Activated naive CD8-positive, alpha-beta T cell treated with anti-CD3 and anti-CD28 coated beads, Interleukin-2, amount 50 U/mL, for 16 hours (primary cell): ENCODE measurements at places on chromosomes 16 and 17.

GRCh38 chr16:85173981-85174751 is 61.9 kb upstream of the CIBAR2 start:
- no peak for DNase-seq

- no peak for DNase-seq
These were observed 7.4 kb upstream of the SCIMP start for GRCh38 chr17:5241861-5242671.

- no peak for DNase-seq
These were observed 63.2 kb upstream of the TRAP1 start for GRCh38 chr16:3780570-3780969.

DNA sequence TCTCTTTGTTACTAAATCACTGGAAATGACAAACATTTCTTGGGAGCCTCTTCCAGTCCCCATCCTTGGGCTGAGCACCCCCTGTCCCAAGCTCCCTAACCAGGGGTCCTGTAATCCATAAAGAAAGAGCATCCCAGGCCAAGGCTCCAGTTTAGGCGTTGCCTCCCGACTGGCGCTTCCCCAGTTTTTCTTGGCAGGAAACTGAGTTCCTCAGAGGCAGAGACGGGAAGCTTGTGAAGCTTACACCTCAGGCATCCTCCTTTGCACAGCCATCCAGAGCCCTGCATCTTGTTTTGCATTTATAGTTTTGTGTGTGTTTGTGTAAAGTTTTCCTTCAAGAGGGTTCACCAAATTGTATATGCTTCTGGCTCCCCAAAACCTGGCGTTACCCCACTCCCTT is 7.1 kb downstream of the COPZ2 start:
- DNase-seq: no peak

DNA sequence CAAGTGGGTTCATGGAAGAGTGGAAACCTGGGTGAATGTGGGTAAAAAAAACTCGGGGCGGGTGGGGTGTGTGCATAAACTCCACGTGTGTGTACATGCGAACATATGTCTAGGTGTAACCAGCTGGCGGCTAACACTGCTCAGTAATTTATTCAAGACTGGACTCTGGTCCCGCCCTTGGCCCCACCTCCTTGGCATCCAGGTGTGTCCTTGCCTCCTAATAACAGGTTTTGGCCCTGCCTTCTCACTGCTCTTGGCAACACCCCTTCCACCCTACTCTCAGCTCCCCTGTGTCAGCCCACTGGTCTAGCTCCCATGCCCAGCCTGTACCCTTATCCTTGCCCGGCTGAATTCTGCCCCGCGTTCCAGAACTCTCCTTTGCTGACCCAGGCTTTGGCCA is 8.3 kb downstream of the FLII start:
- no peak for DNase-seq

GRCh38 chr16:75593825-75594820 is 27.9 kb downstream of the GABARAPL2 start:
- DNase-seq: no peak

DNA sequence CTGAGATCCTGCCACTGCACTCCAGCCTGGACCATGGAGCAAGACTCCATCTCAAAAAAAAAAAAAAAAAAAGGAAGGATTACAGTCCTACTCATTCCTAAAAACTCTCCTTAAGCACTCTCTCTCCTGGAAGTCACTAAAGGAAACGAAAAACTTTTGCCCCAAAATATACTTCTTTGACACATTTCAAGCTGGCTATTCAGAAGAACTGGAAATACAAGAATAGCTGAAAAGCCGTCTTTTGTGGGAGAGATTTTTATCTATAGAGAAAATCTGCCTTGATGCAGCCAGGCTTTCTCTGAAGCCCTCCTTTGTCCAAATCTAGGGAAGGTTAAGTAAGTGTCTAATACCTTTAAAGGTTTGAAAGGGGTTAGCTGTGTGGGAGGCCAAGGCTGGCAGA is 16.9 kb upstream of the MARVELD3 start:
- no peak for DNase-seq

DNA sequence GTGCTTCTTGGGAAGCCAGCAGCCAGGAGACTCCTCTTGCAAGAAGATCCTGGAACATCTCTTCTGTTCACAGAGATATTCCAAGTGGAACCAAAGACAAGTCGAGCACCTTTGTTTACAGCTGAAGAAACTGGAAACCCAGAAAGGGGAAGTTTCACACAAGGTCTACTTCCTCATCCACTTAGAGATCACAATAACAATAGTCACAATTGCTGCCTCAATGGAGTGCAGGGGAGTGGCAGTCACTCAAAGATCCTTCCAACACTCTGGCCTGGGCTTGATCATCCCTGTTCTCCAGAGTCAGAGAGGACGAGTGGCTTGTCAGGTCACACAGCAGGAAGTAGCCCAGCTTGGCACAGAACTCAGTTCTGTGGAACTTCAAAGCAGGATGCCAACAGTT is 46.9 kb upstream of the SIAH1 start:
- no peak for DNase-seq

- no peak for DNase-seq
These were observed 2.8 kb upstream of the ATXN2L start for GRCh38 chr16:28820016-28820415.

- DNase-seq: no peak
These were observed 25.3 kb downstream of the CDIP1 start for GRCh38 chr16:4513086-4513860.

GRCh38 chr17:4902540-4902939 is 358 bp downstream of the CHRNE start:
- no peak for DNase-seq

DNA sequence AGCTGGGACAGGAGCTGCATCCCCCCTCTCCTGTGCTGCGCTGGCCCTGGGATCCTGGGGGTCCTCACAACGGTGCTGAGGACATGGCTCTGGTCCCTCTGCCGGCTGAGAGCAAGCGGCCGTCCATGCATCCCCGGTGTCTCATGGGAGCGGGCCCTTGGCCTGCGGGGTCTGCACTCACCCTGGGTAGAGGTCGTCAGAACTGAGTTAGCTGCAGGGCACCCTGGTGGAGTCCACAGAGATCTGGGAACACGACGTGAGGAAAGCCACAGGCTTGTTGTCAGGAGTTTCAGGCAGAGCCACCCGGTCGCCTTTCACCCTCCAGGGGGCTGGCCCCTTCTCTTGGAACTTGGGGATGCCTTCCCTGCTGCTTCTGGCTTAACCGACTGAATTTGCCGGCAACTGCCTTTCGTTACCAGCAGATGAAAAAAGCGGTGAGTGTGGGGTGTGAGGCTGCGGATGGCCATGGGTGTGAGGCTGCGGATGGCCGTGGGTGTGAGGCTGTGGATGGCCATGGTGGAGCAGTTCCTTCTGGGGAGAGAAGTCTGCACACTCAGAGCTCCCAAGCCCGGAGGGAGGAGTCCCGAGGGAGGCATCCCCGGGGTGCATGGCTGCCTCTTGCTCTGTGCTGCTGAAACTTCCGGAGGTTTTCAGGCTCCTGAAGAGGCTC is 81.7 kb downstream of the LMF1 start:
- no peak for DNase-seq

GRCh38 chr17:21218101-21218500 is 4.1 kb upstream of the TMEM11 start:
- DNase-seq: no peak

GRCh38 chr16:55275167-55275566 is 48.8 kb upstream of the IRX6 start:
- no peak for DNase-seq

DNA sequence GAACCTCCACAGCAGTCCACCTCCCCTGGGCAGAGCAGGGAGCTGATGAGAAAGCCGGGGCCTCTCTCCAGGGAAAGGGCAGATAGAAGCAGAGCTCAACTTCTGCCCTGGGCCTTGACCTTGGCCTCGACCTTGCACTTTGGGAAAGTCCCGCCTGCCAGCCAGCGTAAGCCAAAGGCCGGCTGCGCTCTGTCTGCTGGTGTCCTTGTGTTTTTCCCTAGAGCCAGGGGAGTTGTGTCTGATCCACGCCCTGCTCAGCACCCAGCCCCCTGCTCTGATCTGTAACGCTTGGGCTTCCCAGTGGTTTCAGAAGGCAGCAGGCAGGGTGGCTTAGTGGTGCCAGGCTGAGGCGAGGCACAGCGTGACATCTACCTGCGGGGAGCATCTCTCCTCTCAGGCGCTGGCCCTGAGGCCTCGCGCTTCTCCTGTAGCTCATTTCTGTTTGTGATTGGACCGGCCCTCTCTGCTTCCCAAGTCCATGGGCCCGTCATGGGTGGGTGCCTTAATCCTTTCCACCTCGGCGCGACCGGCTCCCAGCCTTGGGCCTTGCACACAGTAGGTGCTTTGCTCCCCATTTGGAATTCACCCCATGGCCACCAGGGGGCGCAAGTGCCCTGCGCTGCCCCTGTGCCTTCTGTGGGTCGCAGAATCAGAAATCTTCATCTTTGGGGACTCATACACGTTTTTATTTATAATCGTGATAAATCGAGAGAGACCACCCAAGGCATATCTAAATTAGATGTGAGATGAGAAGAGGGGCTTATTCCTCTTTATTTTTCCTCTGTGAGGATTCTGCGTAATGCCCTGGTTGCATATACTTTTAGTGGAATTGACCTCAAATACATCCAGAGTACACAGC is 24.2 kb downstream of the SGSH start:
- DNase-seq: peak; percentile 11

- DNase-seq: no peak
These were observed 6.6 kb downstream of the PNMT start for GRCh38 chr17:39674702-39675389.

DNA sequence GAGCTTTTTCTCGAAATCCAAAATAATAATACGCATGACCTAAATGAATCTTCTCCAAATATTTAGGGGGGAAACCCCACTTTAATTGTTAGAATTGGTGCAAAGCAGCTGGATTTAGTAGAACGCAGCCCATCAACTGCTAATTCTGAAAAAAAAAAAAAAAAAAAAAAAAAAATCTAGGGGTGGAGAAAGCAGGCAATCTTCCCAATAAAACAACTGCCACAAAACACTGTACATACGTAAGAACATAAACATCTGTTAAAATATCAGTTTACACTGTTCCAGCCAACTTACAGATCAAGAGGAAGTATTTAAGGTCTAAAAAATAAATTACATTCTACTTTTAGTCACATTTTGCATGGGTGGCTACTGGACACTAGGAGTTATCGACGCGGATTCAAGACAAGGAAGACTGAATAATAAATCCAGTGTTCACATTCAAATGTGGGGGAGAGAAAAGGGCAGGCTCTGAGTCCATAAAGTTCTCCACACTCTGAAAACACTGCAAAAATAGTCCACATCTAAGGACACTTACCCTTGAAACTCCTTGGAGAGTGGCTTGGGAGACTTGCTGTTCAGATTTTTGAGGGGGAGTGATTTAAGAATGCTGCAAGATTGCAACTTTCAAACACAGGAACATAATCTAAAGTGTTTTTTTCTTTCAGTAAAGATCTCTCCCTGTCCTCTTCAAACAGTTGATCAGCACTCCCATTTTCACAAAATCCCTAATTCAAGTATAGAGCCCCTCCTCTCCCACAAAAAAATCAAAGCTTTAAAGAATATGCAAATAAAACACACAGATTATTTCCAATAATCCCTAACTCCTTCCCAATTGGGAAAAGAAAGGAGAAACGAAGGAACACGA is 1.3 kb downstream of the APPBP2 start:
- DNase-seq: no peak

GRCh38 chr17:70621566-70621965 is 452.2 kb downstream of the KCNJ2 start:
- no peak for DNase-seq

DNA sequence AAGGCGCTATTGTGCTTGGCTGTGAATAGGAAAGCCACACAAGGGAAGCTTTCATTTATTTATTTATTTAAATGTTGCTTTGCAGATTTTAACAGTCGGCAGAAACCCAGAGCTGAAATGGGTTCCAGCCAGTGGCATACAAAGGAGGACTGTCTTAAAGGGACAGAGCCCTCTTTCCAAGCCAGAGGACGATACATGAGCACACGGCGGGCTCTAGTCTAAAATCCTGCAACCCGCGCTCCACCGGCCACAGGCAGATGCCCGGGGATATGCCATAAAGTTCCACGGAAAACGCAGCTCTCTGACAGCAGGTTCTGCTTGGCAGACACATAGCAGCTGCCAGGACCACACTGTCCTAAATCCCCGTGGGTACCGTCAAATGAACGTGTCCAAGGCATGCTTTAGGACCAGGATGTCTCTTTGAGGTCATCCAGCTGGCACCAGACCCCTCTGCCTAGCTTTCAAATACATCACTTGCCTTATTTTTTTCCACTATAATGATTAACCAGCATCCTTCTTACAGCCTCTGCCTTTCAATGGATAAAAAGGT is 64.6 kb downstream of the CYTH1 start:
- DNase-seq: no peak

DNA sequence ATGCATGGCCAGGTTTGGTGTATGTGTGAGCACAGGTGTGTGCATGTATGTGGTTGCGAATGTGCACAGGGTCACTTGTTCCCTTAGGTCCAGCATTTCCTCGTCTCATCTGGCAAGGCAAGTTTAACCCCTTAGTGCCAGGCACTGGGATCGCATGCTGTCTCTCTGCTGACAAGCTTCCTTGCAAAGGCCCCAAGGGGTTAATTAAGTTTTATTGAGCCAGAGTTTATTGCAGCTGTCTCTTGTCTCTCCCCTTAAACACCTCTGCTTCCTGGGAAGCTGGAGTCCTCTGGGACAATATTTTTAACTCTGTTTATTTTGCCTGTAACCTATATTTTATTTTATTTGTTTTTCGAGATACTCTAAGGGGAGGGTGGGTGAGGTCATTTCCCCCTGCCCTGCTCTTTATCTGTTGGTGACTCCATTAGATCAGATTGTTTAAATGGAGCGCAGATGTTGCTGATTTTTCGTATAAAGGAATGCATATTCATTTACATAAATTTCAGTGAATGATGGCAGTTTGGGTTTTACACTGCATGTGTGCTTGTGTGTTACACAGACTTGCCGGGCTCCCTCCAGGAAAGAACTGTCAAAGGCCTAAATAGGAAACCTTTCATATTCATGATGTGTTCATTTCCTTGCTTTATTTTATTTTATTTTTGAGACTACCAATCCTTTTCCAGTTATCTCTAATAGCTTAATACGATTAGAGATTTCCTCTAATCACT is 99.7 kb downstream of the CBLN1 start:
- DNase-seq: no peak

- DNase-seq: no peak
These were observed 1.7 kb upstream of the CDH11 start for GRCh38 chr16:65123396-65124211.

DNA sequence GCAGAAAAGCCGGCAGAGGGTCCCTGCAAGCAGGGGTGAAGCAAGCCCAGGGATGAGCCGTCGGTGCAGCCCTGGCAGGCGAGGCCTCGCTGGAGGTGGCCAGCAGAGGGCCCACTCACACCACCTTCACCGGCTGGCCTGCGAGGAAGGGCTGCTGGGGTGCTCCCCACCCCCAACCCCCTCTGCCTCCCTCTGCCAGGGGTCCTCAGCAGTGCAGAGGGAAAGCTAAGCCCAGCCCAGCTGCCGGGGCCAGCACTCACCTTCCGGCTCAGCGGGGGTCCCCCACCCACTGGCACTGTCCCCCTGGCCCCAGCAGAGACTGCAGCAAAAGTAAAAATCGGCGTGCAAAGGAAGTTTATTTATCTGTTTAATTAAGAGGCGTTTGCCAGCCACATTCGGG is 113.4 kb downstream of the ENGASE start:
- no peak for DNase-seq

DNA sequence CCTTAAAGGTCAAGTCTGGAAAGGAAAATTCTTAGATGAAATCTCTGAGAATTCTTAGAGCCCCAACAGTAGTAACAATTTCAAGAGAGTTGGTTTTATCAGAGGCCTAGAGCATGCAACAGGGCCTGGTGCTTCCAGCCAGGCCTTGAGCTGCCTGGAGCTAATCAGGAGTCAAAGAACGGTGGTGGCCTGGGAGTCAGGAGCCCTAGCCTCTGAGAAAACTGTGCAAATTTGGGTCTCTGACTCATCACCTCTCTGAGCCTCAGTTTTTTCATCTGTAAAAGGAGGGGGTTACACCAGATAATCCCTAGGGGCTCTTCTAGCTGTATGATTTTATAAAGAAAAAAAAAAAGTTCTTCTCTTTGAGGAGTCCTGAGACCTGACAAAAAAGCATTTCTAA is 227.3 kb upstream of the RPL38 start:
- no peak for DNase-seq
